Thoracic aorta (tissue), 2 donors: ENCODE measurements at places on chromosomes 2 and 18. TPM values are rescaled to one million over a fixed set of nuclear protein-coding genes. Genes with fewer than 3 reads are reported as not detected.

DNA sequence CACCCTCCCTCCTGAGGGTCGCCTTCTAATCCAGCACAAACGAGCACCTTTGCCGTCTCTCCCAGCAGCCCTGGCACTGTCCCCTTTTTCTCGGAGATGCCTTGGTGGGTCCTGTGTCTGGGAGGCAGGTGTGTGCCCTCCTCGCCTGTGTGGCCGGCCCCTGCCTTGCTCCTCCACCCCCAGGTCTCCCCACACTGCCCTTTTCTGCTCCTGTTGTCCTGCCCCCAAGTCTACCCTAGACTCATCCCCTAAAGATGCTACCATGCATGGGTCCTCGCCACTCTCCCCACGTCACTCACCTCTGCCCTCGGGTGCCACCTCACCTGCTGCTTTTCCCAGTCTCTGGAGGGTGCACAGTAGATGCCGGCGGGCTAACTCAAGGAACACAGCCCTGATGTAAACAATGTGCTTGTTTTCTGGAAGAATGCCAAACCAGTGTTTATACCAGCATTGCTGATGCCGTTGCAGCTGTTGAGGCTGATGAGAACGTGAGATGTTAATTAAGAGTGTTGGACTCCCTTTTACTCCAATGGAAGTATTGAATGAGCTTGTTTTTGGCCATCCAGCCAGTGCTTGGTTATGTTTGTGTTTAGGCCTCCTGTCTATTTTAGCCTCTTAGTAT lies 223.1 kb downstream of the AGAP1 start:
- H3K27me3 ChIP-seq = no peaks in the 10 kb centered on the region
- no peaks in the 10 kb centered on the region for H3K4me1 ChIP-seq
- DNase-seq = no peak
- no peak overlapping the region for H3K4me3 ChIP-seq

DNA sequence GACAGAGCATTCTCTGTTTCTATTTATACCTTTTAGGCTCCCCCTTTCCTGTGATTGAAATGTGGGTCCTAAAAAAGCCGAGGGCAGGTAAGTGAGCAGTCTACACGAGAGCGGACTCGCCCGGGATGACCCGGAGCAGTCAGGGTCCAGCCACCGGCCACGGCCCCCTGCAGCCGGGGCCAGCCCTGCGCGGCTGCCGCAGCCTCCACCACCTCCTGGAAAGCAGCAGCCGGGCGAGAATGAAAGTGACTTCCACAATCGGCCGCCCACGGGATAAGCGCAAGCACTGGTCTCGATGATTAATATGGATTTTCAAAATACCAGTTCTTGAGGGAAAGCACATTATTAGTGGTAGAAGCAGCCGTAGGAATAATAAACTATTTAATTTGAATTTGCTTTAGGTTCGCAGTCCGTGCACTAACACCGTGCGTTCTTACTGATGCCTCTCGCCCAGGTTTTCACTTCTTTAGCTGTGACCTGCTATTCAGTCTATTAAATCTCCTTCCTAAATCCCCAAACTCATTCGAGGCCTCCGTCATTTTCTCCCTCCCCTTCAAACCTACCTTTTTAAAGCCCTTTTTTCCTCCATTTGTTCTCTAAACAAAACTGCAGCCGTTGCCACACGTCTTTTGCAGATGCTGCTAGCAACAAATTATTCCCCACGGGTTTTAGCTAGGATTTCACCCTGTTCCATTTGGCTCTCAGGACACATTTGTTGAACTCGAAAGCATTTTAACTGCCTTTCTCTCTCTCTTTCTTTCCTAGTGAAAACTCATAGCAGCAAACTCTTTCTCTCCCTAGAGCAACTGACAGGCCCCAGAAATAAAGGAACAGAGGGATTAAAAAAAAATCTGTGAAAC lies 1015.1 kb upstream of the PIK3C3 start:
- H3K36me3 ChIP-seq = no peaks in the 10 kb centered on the region
- DNase-seq = no peak
- H3K27me3 ChIP-seq = no peaks in the 10 kb centered on the region
- H3K4me1 ChIP-seq = no peaks in the 10 kb centered on the region
- H3K27ac ChIP-seq = no peak overlapping the region
- H3K4me3 ChIP-seq = peak overlapping the region; percentile 62

DNA sequence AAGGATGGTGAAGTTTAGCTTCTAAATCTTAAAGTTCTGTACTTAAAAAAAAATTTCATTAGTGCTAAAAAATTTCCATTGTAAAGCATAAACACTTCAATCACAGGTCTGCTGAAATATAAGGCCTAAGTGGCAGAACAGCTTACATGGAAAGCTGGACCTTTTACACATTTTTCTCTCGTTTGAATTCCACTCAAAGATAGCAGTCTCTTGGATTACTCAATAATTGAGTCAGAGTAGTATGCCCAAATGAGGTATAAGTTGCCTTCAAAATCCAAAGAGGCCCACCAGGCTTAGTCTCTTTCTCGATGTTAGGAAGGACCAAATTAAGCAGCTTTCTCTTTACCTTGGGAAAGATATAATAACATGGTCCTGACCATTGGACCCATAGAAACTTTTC lies 220.4 kb upstream of the CWC22 start:
- DNase-seq = no peak
- H3K27me3 ChIP-seq = no peaks in the 10 kb centered on the region
- no peak overlapping the region for H3K27ac ChIP-seq

GRCh38 chr2:237870126-237870525 lies 10.7 kb downstream of the RAMP1 start:
- no peak for DNase-seq
- H3K27me3 ChIP-seq = no peaks in the 10 kb centered on the region
- no peak overlapping the region for H3K4me3 ChIP-seq
- H3K4me1 ChIP-seq = peaks cover 55% of the 10 kb centered on the region
- peak overlapping the region; percentile 21 for H3K27ac ChIP-seq

DNA sequence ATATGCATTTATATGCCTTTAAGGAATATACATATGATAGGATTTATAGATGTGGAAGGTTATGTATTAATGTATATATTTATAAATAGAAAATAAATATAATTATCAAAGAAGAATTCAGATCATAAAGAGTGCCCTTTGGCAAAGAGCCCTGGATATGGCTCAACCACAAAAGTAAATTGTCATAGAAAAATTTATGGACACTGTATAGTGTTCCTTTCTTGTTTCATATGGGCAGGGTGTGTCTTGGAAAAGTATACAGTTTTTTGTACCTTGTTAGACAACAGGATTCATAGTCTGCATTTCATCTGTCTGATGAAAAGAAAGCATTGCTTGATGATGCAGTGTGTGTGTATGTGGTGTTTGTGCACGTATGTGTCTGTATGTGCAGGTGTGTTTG lies 2.9 kb downstream of the UGT1A7 start:
- H3K4me1 ChIP-seq = no peaks in the 10 kb centered on the region
- no peak for DNase-seq
- no peaks in the 10 kb centered on the region for H3K27me3 ChIP-seq
- no peak overlapping the region for H3K27ac ChIP-seq
- no peaks in the 10 kb centered on the region for H3K36me3 ChIP-seq

DNA sequence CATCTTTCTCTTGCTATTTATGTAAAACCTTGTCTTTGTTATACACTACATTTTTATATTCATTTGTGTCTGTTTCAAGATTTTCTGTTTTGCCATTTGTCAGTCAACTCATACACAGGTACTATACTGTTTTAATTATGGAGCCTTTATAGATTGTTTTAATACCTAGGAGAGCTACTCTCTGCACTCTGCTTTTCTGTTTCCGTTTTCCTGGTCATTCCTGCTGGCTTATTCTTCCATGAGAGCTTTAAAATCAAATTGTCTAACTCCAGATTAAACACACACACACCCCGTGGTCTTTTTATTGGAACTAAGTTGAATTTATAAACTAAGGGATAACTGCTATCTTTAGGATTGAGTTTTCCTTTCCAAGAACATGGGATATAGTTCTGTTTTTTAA lies 161.2 kb downstream of the RTN4 start:
- H3K4me3 ChIP-seq = no peak overlapping the region
- H3K36me3 ChIP-seq = no peaks in the 10 kb centered on the region
- no peak for DNase-seq
- no peaks in the 10 kb centered on the region for H3K4me1 ChIP-seq

DNA sequence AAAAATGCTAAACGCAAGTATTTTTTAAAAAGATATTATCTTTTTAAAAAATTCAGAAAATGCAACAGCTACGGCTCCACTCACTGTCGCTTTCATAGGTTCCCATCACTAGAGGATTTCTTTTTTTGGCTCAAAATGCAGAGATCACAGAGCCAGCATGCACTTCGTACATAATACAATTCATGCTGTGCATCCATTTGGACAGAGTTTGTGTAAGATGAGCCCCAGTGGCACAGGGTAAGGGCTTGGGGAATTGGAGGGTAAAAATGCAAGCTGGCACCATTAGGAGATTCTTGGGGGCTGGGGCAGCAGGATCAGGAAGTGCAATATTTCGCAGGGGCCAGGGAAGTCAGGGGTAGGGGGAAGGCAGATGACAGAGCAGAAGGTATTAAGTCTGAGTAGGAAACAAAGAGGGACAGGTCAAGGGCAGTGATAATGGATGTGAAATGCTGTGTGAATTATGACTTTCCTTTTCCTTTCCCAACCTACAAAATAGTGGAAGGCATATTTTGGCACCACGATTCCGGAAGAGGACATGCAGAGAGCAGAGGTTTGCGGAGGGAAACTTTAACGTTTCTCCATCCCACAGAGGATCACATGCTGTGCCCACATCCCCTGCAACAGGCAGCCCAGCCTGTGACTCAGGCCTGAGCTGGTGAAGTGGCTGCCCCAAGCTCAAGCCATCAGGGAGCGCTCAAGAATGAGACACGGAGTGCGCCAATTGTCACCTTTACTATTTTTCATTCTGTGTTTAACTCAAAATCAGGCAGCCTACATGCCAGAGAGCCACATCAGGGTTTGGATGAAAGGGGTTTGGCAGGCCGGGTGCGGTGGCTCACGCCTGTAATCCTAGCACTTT lies 4.7 kb downstream of the CAPG start:
- peak overlapping the region; percentile 26 for H3K4me3 ChIP-seq
- no peak for DNase-seq
- H3K4me1 ChIP-seq = no peaks in the 10 kb centered on the region
- H3K36me3 ChIP-seq = peaks cover 4% of the 10 kb centered on the region
- peak overlapping the region; percentile 13 for H3K27ac ChIP-seq
- H3K27me3 ChIP-seq = no peaks in the 10 kb centered on the region

DNA sequence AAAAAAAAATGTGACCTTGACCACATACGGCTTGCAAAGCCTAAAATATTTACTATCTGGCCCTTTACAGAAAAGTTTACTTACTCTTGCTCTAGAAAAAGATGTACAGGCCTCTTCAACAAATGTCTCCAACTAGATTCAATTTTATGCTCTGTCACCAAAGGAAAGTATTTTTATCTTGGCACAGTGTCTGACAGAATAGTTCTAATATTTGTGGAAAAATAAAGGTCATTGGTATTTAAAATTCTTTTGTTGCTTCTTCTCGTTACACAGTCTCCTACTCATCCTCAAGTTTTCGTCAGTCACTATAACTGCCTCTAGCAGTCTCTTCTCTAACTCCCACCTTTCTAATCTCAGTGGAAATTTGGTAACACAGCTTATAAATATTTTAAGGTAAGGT lies 1.4 kb downstream of the RBKS start:
- no peaks in the 10 kb centered on the region for H3K27me3 ChIP-seq
- peak overlapping the region; percentile 83 for H3K27ac ChIP-seq
- no peaks in the 10 kb centered on the region for H3K36me3 ChIP-seq

DNA sequence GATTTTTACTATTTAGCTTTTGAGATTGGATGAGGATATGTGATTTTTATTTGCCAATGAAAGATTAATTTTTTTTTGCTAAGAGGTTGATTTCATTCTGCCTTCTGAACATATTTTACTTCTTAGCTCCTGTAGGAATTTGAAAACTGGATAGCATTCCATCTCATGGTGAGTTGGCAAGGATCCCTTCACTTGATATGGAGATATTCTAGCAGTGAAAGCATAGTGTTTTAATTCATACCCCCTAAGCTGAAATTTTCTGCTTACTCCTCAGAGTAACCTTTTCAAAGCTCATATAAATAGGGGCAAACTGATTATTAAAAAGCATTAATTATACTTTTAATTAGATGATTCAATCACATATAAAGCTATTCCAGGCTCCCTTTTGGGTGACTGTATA lies 61.0 kb upstream of the KCNJ3 start:
- H3K27ac ChIP-seq = peak overlapping the region; percentile 35
- H3K27me3 ChIP-seq = no peaks in the 10 kb centered on the region
- H3K36me3 ChIP-seq = no peaks in the 10 kb centered on the region

DNA sequence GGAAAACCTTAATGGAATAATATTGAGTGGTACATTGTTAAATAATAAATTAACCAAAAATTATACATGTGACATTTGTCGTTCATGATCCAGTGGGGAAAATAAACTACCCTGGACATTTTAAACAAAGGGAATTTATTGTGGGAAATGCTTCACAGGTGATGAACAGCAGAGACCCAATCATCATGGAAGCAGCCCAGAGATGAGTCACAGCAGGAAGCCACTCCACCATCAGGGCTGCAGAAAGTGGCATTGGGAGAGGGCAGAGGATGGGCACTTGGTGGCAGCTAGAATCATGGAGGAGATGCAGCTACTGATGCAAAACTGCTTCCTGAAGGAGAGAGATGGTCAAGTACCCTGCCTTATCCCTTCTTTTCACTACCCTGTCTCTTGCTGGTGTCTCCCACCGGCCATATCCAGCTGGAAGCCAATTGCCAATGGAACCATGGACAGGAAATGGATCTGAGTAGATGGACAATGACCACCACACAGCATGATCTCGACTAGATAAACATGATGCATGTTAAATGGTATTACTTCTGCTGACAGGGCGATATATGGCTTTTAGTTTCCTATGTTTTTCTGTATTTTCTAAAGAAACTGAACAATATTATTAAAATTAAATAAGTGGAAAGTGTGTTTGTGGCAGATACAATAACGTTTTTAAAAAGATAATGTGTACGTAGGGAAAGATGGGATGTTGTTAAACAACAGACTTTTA lies 139.8 kb downstream of the RPIA start:
- H3K4me1 ChIP-seq = no peaks in the 10 kb centered on the region
- no peak overlapping the region for H3K27ac ChIP-seq
- no peaks in the 10 kb centered on the region for H3K27me3 ChIP-seq
- no peaks in the 10 kb centered on the region for H3K36me3 ChIP-seq

IL37 gene
- total RNA-seq = not detected

KIF3C gene
- 8.7 TPM for total RNA-seq

MAL gene
- total RNA-seq = not detected

HTR2B gene
- total RNA-seq = 2.8 TPM
